Tibial nerve (tissue), 4 donors: ENCODE measurements at places on chromosomes 12 and 14. TPM values are rescaled to one million over a fixed set of nuclear protein-coding genes. Genes with fewer than 3 reads are reported as not detected.

DNA sequence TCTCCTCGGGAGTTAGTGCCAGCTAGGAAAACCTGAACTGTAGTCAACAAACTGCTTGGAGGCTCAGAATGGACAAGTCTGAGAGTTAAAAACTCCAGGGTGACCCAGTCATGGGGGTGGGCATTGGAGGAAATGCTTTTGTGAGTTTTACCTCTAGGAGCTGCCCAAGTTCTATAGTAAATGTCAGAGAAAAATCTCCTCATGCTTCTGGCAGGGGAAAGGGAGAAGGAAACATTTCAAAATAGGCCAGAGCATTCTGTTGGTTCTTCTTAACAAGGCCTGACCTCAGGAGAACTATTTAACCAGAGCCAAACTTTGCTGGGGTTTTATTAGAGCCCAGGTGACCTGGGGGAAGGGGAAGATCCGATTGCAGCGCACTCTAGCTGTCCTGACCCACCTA lies 12.3 kb downstream of the NINJ2 start:
- no peak for DNase-seq

DNA sequence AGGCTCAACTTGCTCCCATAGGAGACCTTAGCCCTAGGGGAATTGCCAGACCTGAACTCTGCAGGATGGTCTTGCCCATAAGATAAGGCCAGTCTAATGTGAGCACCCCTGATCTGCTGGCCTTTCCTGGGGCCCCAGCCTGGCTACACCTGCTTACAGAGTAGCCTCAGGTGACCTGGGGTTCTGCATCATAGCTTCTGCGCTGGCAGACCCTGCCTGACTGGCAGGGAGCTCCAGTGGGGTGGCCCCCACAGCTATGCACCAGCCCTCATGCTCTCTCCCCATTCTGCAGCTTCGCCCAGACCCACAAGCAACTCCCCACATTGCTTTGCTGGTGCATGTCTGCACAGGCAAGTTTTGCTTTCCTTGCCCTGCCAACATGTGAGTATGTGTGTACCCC lies 371.3 kb upstream of the CLEC14A start:
- DNase-seq: no peak

- DNase-seq: peak; percentile 46
These were observed at the start of gene STON2 for GRCh38 chr14:81400202-81400678. Gene STON2 (minus strand): TSS chr14:81400324. CDS start chr14:81398382, 1,942 bp downstream.

DNA sequence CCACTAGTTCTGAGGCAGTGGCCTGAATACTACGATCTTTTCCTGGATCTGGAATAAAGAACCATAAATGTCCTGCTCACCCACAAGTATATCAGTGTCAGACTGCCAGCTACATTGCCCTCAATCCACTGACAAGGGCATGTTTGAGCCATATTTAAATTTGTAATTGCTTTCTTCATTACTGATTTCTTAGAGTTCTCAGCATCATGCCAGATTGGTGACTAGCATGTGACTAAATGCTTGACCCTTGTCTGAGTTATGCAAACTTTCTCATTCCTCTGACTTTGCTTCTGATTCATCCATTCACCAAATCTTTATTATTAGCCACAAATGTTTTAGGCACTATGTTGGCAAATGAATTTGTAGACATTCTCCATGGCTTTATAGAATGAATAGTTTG lies 143.6 kb upstream of the SLC16A7 start:
- no peak for DNase-seq

- no peak for DNase-seq
These were observed 204.8 kb downstream of the ITPR2 start for GRCh38 chr12:26628234-26628633.

GRCh38 chr12:45435945-45436710 lies 220.2 kb downstream of the ANO6 start:
- DNase-seq: no peak

GRCh38 chr12:24246376-24246775 lies 296.9 kb upstream of the SOX5 start:
- no peak for DNase-seq

DNA sequence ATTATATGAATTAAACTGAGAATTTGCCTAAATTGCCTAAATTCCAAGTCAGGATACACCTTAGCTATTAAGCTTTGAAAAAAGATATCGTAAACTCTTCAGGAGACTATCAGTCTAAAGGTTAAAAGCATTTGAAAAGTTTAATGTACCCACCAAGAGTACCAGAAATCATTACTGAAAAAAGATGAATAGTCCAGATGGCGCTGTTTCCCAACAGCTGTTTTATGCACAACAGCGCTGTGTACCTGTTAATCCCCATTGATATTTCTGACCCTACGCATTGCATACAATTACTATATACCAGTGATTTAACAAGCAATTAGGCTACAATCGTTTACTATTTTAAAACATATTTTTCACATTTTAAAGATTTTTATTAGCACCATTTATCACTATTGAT lies 185.0 kb downstream of the PLCZ1 start:
- DNase-seq: no peak

The AMDHD1 gene
- total RNA-seq: not detected

The DIO3 gene
- 4.6 TPM for total RNA-seq

The MANSC4 gene
- total RNA-seq: not detected
